Activated CD4-positive, alpha-beta T cell treated with anti-CD3 and anti-CD28 coated beads, Interleukin-2, amount 50 U/mL, for 1 hour (primary cell): ENCODE measurements at places on chromosomes 5 and 9.

GRCh38 chr5:174532455-174533453 lies 191.6 kb upstream of the MSX2 start:
- no peak for DNase-seq

DNA sequence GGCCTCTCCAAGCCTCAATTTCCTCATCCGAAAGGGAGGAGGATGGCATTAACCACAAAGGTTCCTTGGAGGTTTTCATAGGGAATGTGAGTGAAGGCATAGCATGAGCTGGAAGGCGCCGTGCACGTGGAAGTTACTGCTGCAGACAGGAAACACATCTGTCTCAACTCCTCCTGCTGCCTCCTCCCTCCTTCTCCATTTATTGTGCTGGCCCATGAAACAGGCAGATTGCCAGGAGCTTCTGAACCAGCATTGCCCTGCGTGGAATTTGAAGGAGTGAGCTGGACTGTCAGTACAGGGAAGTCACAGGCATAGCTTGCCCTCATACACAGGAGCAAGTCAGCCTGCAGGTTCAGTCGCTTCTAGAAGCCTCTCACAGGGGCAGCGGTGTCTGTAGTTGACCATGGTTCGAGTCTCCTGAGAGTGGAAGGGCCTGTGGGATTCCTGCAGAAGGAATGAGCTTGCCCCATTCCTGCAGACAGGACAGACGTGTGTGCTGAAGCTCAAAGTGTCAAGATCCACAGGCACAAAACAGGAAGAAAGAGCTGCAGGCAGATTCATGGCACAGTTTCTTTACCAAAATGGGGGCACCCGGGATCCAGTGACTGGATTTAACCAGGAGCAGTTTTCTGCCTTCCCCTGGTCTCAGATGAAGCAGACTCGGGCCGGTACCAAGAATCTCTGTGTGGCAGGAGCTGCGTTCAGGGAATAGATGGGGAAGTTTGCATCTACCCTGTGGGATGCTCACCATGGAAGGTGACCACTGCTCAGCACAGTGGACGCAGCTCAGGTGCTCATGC lies 48.7 kb upstream of the CTSL start:
- DNase-seq: no peak

DNA sequence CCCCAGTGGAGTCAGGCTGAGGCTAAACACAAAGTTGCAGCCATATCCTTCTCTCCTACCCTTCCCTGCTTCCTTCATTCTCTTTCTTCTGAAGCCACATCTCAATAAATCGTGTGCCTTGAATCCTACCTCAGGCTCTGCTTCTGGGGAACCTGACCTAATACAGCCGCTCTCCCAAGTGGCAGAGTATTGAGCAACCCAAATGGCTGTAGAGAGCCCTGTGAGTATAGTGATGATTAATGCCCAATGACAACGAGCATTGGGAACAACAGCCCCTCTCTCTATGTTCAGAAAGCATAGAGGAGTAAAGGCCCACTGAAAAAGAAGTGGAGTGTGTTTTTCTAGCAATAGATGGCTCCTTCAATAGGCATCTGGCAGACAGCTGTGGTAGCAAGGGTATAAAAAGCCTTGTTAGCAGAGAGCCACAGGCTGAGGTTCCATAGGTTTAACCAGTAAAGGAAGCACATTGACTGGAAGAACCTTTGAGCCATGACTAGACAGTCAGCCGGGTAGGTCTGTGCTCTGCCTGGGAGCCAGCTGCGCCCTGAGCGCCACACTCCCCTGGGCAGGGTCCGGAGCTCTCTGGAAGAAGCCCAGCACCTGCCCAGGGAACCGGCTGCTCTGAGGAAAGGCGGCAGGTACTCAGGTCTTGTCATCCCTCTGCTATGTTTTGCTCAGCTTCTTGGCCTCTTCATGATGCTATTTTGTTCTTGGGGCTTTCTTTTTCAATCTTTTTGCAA lies 22.6 kb upstream of the HSPA9 start:
- no peak for DNase-seq

- DNase-seq: no peak
These were observed 14.0 kb downstream of the PRKAA1 start for GRCh38 chr5:40784027-40784653.

DNA sequence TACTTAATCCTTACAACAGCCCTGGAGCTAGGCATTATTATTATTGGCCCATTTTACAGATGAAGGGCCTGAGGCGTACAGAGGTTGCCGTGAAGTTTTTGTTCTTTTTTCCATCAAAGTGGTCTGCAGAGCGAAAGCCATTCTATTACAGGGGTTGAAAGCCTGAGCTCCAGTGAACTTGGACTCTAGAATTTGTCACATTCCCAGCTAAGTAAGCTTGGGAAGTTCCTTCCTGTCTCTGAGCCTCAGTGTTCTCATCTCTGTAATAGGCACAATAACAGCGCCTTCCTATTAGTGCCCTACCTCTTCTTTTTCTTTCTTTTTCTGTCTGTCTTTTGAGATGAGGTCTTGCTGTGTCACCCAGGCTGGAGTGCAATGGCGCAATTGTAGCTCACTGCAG lies 44.2 kb upstream of the NKX2-5 start:
- DNase-seq: no peak

- no peak for DNase-seq
These were observed 974 bp upstream of the SLC12A2 start for GRCh38 chr5:128082551-128083032.

DNA sequence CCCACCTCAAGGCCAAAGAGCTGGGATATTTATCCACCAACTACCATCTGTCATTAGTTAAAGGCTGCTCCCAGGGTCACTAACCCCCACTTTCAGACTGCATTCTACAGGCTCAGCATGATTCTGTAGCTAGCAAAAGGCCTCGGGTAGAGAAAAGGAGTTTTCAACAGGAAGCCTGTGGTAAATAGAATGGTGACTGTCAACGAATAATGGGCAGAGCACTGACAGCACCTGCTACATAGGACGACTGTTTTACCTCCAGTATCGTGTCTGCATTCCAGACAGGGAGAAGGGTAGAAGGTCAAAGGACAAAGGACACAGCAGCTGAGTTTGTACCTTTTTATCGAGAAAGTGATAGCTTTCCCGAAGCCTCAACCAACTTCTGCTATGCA lies 20.3 kb downstream of the MFAP3 start:
- DNase-seq: no peak

GRCh38 chr9:75866273-75866871 lies 24.1 kb upstream of the PCSK5 start:
- peak; percentile 26 for DNase-seq

DNA sequence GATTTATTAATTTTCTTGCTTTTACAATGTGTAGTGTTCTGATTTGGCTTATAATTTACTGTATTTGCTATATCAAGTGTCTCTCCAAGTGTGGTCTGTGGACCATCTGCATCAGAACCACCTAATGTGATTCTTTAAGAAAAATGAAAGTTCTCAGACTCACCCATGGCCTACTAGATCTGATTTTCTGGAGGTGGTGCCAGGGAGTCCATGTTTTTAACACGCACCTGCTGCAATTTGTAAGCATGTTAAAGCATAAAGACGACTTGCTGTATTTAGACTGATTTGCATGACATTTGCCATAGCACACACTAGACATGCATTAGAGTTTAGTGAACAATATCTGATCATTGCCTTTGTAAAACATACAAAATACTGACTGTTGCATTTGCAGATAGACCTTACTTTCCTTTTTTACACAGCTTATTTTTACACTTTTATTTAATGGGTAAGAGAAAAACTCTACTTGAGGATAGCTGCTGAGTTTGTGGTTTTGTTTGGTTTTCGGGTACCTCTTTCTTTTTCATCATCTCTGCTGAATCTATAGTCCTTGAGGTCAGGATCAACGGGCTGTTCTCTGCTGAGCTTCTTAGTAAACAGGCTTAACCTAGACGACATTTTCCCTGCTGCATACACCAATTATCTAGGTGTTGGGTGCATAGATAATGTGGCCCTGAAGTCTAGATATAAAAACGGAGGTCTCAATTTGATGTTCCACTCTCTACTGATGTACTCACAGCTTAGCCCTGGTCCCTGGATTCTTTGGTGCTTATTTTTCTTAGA lies 138.0 kb upstream of the ZNF366 start:
- DNase-seq: no peak
